Naive thymus-derived CD4-positive, alpha-beta T cell (primary cell): ENCODE measurements at places on chromosomes 3 and 15. TPM values are rescaled to one million over a fixed set of nuclear protein-coding genes. Genes with fewer than 3 reads are reported as not detected.

PKM gene
- 422 TPM for polyA plus RNA-seq

DNA sequence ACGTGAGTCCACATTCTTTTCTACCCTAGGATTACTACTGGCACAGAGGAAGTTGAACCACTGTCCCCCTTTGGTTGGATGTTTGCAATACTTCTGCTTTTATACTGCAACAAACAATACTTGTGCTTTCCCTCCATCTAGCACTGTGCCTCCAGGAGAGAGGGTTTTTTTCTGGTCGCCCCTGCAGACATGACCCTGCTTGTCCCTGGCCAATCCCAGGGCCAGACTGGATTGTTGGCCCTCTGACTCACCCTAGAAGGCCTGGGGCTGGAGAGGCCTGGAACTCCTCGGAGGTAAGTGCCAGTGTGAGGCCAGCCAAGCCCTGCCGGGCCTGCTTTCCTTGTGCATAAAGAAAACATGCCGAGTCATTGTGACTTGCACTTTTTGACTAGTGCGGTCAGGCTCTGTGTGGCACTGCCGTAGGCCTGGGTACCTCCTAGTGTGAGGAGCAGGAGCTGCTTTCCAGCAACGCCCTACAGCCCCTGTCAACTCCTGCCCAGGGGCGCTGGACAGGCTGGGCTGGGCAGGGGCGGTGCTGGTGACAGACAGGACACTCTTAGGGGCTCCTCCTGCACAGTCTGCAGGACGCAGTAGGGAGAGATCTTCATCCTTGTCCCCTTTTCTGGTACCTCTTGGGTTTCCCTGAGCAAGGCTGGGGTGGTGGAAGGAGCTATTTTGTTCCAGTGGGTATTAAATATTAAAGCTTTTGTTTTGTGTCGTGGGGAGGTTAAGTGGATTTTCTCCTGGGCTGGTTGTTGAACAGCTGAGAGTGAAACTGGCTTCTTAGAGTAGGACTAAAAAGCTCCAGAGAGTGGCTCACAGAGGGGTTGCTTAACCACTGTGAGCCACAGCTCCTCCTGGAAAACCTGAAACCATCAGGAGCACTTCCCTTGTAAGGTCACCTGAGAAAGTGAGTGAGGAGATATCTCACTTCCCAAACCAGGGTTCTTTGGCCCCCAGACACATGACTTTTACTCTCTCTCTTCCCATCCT, 14.4 kb upstream of the TKT start:
- no peak for DNase-seq

PLCL2 gene
- polyA plus RNA-seq, result 64.1 TPM

DNA sequence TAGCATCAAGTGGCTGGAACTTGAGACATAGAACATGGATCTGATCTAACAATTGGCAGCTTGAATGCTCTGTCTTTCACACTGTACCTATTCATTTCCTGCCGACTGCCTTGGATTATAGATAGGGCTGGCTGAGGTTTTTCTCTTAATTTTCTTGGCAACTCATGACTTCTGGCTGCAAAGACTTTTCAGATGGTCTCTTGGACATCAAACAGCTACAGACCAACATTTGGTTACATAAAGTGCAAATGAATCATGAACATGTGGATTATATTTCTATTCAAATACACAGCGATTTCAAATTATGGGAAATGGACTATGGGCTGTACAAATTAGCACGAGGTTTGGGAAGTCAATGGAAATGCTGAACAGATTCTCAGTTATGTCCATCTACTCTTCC, 26.2 kb upstream of the IL16 start:
- no peak for DNase-seq
